Natural killer cell (primary cell): ENCODE measurements at places on chromosomes 7 and 10. TPM values are rescaled to one million over a fixed set of nuclear protein-coding genes. Genes with fewer than 3 reads are reported as not detected.

GRCh38 chr7:112214883-112215282 is 8.4 kb downstream of the ZNF277 start:
- no peak overlapping the region for H3K4me3 ChIP-seq
- H3K27ac ChIP-seq = no peak overlapping the region
- no peaks in the 10 kb centered on the region for H3K4me1 ChIP-seq
- DNase-seq = no peak

- no peaks in the 10 kb centered on the region for H3K27me3 ChIP-seq
- no peak overlapping the region for H3K27ac ChIP-seq
These were observed 11.5 kb downstream of the ANKRD22 start for GRCh38 chr10:88840104-88840503.

Gene COL28A1
- total RNA-seq = 0.45 TPM

DNA sequence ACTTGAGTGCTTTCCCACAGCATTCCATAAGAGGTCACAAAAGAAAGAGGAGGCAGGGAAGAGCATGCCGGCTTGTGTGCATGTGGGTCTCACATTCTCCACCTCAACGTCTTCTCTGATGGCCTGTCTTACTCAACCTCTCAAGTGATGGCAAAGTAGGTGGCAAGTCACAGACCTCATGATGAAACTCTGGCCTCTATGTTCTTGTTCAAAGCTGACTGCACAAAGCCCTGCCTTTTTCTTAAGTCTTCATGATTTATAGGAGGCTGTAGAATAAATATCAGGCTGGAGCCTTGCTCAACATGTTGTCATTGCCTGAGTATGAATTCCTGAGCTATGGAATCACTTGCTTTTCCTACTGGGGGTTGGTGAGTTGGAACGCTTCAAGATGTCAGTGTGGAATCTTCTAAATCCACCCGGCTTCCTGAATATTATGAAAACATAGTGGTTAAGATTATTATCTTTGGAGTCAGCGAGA is 213.6 kb upstream of the INHBA start:
- H3K4me1 ChIP-seq = no peaks in the 10 kb centered on the region
- no peak overlapping the region for H3K27ac ChIP-seq
- no peak for DNase-seq
- H3K36me3 ChIP-seq = no peaks in the 10 kb centered on the region
- no peaks in the 10 kb centered on the region for H3K27me3 ChIP-seq

DNA sequence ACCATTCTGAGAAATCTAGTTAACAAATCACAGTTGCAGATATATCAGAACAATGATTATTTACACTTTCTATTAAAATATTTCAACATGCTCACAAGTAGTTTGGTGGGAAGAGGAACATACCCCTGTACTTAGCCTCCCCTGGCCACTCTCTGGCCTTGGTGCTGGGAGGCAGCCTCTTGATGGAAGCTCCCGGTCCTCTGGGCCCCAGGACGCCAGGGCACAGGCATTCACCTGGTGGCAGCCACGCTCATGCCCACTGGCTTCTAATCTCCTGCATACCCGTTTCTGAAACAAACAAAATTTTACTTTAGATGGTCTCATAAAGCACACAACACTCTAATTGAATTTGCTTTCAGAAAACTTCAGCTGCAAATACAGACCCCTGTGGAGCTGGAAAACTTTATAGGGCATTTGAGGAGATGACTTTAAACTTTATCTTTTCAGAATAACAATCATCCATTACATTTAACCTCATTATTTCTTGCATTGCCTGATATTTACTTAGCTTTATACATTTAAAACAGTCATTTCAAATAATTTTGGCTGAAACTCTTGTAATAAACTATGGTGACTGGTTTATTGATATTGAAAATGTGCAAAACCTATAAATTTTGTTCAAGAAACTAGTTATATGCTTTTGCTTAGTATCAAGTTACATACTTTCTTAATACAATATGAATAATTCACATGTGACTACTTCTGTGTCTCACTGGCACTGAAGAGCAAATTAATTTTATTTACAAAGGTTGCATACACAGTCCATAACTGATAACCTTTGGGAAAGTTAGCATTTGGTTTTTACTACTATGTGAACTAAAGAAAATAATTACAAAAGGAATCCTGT is 30.8 kb downstream of the C10orf143 start:
- no peak overlapping the region for H3K27ac ChIP-seq
- no peak for DNase-seq
- no peaks in the 10 kb centered on the region for H3K27me3 ChIP-seq
- no peak overlapping the region for H3K4me3 ChIP-seq

GRCh38 chr7:155343661-155344121 is 46.0 kb downstream of the INSIG1 start:
- no peak for DNase-seq
- H3K4me1 ChIP-seq = peaks cover 17% of the 10 kb centered on the region
- H3K36me3 ChIP-seq = no peaks in the 10 kb centered on the region
- peaks cover 3% of the 10 kb centered on the region for H3K27me3 ChIP-seq
